ENCODE measurements at places on chromosomes 2 and 18. TPM values are rescaled to one million over a fixed set of nuclear protein-coding genes. Genes with fewer than 3 reads are reported as not detected.

- DNase-seq = peak; percentile 63
Observed at GRCh38 chr2:45962177-45962921, 310.9 kb downstream of the PRKCE start.

- no peak for DNase-seq
Observed at GRCh38 chr2:121534007-121534406, 3.3 kb downstream of the RNU4ATAC start.

Gene PPP1CB
- 235 TPM for total RNA-seq

DNA sequence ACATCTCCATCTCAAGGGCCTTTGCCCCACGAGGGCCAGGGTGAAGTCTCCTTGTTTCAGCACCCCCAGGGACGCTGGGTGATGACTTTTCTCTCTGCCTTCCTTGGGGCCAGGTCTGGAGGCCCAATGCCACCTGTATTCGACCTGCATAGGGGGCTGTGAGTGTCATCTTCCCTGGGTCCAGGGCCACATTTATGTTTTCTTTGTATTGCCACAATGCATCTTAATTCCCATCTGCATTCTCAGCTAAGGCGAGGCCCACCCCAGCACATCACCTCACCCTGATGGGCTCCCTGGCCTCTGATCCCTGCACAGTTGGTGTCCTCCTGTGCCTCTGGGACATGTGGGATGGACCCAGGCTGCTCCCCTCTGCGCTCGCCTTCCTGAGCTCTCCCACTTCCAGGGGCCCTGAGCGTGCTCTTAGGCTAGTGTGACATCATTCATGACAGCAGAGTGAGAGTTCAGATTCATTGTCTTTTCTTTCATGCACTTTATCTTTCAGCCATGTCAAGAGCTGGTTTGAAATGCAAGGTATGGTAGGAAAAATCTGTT, 122.0 kb upstream of the COPS8 start:
- no peak for DNase-seq

DNA sequence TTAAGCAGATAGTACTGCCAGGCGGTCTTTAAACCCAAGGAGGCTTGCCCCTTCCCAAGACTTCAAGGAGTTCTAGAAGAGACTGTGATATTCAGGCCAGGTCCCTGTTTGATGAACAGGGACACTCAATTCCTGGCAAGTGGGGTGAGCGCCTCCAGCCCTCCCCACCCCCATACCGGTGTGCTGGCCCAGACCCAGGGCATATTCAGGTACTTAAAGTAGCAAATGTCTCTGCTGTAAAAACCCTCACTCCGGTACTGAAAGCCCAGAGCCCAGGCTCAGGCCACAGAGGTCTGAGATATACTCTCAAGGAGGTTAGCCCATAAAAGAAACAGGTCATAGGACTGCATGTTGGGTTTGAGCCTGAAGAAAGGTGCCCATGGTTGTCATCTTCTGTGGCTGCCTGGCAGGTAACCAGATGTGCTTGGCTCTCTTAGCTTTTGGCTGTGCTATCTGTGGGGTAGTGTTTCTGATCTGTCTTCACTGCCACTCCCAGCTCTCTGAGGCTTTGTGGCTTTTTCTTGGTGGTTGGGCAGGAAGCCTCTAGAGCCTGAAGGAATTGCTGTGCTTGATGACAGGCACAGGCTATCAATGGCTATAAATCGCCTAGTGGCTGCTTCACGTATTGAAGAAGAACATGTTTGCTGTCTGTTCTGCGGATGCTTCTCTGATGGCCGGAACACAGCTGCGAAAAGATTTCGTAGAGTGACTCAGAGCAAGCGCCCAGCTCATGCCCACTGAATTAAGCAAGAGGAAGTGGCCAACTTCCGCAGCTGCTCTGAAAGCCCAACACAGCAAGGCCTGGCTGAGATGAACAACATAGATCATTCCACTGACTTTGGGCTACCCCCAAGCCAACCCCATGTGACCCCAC, 63.3 kb upstream of the ALPP start:
- DNase-seq = no peak

DNA sequence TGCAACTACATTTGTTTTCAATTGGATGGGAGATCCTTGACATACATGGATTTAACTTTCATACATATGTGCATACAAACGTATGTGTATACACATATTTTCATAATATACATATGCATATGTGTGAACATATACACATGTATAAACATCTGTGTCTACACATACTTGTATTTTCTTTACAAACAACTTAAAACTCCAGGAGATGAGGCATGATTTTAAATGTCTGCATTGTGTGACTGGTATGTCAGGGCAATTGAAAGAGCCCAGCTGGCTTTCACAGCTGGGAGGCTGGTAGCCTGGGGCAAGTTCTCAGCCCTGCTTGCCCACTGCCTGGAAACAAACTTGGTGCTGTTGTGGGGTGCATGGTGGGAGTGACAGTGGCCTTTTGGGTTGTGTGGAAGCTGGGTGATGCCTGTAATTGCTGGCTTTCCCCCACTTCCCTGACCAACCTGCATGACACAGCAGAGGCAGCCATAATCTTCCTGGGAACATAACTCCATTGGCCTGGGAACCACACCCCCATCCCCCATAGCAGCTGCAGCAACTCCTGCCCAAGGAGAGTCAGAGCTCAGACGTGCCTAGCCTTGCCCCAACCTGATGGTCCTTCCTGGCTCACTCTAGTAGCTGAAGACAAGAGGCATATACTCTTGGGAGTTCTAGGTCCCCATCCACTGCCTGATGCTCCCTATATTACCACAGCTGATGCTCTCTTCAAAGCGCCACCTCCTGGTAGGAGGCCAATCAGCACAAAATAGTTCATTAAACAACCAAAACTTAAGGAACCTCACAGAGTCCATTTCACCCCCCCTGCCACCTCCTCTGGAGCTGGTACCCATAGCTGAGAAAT, 158.3 kb downstream of the CERS6 start:
- DNase-seq = no peak

DNA sequence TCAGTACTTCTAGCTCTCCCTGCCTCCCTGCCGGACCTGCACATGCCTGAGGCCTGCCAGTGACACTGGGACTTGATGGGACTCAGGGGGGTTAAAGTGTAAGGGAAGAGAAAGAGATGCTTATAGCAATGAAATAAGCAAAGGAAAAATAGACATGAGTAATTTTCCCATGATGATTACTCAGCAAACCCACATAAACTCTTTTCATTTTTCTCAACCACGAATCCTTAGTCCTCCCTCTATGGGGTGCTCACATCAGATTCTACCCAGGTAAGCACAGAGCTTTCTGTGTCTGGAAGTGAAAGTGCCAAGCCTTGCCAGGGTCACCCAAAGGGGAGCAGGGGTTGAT, 44.8 kb upstream of the ANKRD62 start:
- no peak for DNase-seq

DNA sequence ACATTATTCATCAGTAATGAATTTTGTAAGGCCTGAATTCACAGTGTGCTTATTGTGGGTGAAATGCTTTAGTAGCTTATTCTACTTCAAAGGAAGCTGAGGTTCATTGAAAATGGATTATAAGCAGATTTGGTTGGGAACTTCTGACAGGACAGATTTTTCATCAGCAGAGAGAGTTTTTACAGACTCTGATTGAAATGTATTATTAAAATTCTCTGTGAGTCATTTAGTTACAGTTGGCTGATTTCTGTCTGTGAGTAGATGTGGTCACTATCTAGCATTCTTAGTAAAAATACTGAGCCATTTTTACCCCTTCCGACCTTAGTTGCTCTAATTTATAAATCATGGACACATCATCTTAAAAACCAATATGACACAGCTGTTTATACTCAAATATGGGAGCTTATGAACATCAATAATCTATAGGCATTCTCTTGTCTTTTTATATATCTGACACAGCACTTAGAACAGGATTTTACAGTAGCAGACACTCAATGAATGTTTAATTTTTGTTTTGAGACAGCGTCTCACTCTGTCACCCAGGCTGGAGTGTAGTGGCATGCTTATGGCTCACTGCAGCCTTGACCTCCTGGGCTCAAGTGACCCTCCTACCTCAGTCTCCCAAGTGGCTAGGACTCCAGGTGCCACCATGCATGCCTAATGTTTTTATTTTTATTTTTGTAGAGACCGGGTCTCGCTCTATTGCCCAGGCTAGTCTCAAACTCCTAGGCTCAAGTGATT, 239.6 kb downstream of the BABAM2 start:
- no peak for DNase-seq

- peak; percentile 94 for DNase-seq
Observed at GRCh38 chr2:219571311-219572236, at the start of gene OBSL1. TSS of gene OBSL1 (minus strand) at chr2:219571539. CDS start at chr2:219571232, 307 bp downstream.

Gene TGFBRAP1
- total RNA-seq = 19.1 TPM

Gene SLC11A1
- 5.4 TPM for total RNA-seq

DNA sequence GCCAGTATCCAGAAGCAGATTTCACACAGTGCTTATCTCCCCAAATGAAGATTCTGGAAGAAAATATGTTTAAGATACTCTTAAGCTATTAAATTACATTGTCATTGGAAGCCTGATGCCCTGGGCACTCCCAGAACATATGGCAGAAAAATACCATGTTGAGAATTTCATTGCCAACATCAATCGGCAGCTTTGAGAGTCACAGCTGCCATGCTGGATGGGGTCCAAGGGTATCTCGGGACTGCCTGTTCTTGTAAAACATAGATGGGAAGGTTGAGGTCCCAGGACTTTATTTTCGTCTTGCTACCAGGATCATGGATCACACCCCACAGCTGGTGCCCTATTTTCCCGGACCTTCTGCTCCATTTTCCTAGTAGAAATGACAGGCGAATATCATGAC, 632.5 kb downstream of the SUCLG1 start:
- no peak for DNase-seq

DNA sequence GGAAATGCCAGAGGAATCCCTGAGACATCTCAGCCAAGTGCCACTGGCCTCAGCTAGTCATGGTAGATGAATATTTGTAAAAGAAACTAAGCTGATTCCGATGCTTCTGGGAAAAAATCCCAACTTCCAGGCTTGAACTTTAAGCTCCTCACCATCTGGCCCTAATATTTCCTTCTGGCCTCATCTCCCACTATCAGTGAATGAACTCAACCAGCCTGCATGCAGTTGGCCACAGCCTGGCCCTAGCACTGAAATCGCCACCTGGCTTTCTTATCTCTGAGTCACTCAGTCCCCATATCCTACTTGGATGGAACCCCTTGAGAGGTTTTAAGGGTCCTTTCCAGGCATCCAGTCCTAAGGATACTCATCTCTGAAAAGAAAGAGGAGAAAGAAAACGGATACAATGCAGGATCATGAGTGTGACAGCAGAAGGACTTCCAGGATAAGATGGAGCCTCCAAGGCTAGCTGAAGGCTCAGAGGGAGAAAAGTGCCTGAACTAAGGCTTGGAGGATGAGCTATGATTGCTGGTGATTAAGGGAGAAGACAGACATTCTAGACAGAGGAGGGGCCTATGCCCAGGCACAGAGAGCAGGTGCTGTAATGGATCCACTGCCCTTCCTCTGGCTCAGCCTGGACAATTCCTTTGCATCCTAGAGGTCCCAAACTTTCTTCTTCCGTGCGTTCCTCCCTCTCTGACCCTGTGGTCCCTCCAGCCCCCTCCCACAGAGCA, 141.5 kb upstream of the MYCN start:
- no peak for DNase-seq

- peak; percentile 54 for DNase-seq
Observed at GRCh38 chr2:95158891-95159619, 593 bp downstream of the ZNF514 start.

DNA sequence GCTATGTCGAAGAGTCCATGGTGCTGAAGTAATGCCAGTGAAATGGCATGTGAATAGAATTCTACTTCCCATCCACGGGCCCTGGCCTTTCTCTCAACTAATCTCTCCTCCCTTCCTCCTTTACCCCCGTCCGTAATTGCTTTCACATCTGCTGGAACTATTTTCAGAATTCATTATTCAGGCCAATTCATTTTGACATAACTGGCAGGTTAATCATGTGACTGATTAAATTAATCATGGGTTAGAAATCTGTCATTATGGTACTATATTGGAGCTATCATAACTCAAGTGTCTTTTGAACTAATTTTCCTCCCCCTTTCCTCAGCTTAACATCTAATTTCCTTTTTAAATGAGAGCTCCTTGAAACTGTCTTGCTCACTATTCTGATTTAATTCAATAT, 66.9 kb downstream of the ZDBF2 start:
- DNase-seq = no peak

Gene CYB5A
- 340 TPM for total RNA-seq

- DNase-seq = no peak
Observed at GRCh38 chr18:48930926-48931325, 19.8 kb downstream of the SMAD7 start.

GRCh38 chr18:24095976-24096375, 42.9 kb upstream of the CABYR start:
- no peak for DNase-seq

- DNase-seq = no peak
Observed at GRCh38 chr2:71930049-71930681, 217.5 kb downstream of the CYP26B1 start.

Gene ANKRD23
- 14.1 TPM for total RNA-seq

DNA sequence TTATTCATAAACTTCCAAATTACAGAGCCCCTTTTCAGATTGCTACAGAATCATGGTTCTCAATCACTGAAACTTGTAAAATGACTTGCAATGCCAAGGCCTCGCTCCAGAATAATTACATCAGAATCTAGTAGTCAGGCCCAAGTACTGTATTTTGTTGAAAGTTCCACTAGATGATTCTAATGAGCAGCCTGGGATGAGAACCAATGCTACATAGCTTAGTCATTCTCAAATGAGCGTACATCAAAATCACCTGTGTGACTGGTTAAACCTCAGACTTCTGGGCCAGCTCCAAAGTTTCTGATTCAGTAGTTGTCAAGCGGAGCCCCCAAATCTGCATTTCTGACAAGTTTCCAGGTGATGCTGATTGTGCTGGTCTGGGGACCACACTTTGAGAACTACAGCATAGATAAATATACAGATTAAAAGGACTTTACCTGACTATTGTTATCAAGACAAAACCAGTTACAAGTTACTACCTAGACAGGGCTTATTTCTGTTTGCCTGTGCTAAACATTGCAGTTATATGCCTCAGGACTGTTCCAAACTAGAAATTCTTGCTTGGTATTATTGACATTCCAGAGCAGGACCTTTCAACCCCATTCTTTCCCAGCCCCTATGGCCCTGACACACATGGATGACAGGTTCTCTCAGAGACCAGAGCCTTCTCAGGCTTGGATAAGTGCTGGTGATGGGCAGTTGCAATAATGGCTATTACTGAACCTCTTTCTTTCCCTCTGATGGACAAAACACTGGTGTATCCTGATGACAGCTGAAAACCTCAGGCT, 83.1 kb downstream of the UPP2 start:
- no peak for DNase-seq

DNA sequence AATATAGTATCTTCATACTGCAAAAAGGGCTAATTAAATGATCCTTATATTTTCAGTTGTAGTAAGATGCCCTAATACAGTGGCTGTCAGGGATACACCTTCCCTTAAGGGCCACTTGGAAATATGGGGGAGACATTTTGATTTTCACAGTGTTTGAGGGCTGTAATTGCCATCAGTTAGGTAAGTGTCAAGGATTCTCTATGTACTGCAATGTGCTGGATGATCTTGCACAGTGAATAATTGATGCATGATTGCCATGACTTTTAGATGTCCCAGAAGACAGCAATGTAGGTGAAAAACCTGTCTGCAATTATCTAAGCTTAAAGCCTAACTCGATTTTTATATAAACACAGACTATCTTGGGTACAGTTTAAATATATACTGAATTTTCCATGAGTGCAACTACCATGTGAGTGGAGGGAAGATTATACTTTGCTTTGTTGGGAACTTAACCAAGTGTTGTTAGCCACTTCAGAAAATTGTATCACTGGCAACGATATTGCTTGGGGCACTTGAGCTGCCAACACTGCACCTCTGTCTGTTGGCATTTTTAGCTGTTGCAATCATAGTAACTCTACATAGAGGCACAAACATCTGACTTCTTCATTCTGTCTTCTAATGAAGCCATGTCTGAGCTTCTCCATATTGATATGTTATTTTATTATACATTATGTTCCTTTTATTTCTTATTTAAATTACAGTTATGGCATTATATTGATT, 45.2 kb downstream of the MAIP1 start:
- no peak for DNase-seq

Gene TFPI
- total RNA-seq = 58.6 TPM

Data from ovary (tissue), 10 donors.